Type B pancreatic cell (in vitro differentiated cells): ENCODE measurements at places on chromosomes 7 and 10.

- no peak for DNase-seq
These were observed 359.1 kb upstream of the VSTM2A start for GRCh38 chr7:54183055-54183454.

DNA sequence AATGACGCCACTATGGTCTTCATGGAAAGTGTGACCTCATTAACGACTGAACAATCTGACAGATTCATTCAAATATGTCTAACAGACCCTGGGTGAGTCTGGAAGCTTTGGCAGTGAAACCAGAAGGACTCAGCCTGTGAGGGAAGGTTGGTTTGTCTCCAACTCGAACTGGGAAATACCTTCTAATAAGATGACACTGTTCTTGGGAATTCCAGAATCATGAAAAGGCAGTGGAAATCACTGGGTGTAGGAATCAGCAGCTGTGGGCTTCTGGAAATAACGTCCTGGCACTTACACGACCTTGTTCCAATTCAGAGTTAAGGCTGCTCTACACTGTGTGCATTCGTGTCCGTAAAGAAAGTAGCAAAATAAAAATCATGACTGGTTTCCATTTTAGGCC lies 75.1 kb downstream of the DGKI start:
- no peak for DNase-seq

GRCh38 chr7:77184990-77185389 lies 14.6 kb downstream of the FGL2 start:
- DNase-seq = no peak

DNA sequence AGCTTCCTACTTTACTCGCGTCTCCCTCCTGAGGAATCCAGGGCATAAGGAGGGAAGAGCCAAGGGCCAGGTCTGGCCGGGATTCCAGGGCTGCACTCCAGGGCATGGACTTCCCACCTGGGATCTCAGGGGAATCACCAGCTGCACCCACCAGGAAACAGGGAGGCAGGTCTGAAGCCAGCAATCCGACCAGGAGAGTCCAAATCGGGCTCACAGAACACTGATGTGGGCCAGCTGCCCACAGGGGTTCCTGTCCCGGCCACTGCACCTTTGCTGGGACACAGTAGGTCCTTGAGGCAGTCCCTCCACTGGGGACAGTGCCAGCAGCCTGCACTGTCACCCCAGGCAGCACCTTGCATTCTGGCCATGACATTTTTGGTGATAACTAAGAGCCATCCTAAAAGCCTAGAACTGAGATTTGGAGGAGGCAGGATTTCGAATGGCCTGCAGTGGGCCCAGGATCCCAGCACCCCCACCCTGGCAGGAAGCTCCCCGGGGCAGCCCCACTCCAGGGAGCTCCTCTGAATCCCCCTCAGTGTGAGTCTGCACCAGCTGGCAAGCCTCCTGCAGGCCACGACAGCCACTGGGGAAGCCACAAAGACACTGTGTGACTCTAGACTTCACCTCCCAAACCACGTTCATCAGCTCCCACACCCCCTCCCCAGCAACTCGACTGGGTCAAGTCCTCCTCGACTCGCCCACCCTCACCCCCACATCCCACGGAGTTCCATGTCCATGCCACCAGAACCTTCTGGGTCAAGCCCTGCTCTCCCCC lies 71.5 kb upstream of the PPP2R2D start:
- no peak for DNase-seq

DNA sequence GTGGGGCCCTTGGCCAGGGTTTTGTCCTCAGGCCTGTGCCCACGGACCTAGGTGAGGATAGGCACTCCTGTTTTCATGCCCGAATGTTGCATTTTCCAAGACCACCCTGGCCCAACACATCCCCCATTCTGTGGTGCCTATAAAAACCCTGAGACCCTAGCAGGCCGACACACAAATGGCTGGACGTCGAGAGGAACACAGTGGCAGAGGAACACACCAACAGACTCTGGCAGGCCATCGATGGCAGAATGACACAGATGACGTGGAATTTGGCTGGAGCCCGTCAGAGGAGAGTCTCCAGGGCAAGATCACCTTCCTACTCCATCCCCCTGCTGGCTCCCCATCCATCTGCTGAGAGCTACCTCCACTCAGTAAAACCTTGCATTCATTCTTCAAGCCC lies 898.8 kb downstream of the ANKRD7 start:
- no peak for DNase-seq

- DNase-seq = no peak
These were observed 97.6 kb downstream of the CCNY start for GRCh38 chr10:35433851-35434426.

DNA sequence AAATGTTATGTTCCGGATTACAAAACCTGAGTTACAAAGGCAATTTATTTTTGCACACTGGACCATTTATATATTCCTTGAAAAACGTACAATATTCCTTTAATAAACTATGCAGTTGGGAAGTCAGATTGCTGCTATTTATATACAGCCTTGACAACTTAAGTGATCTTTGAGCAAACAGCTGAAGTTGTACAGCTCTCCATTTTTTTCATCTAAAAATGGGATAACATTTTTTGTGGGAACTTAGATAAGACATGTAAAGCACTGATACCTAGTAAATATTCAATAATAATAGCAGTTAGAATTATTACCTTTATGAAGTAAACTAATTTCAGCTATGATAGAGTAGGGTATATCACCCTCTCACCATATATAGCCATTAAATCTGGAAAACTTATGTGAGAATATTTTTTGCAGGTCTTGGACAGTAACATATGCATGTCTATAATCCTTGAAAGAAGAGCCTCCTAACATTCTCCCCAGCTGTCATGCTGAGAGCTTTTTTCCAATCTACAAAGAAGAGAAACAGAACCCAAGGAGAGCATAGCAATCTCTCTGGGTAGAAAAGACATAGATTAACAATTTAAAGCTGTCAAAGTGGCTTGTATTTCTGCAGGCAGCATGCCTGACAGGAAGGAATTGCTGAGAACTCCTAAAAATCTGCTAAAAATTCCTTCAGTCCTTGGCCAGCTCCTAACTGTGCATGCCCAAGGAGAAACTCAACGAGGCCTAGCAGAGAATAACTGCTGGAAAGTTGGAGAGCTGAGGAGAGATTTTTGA lies 326.0 kb downstream of the CRPPA start:
- no peak for DNase-seq

DNA sequence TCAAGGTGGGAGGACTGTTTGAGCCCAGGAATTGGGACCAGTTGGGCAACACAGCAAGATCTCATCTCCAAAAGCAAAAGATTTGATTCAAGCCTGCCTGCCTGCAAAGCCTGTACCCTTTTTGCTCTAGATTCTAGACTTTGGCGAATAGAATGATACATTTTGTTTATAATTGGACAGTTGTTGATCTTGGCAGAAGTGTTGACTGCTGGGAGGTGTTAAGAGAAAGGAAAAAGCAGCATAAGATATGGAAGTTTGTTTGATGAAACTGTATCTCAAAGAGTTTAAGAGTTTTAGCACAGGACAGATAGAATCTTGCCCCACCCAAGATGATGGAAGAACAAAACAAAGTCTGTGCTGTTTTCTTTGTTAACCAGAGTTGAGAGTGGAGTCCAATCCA lies 224.1 kb downstream of the AUTS2 start:
- DNase-seq = no peak

DNA sequence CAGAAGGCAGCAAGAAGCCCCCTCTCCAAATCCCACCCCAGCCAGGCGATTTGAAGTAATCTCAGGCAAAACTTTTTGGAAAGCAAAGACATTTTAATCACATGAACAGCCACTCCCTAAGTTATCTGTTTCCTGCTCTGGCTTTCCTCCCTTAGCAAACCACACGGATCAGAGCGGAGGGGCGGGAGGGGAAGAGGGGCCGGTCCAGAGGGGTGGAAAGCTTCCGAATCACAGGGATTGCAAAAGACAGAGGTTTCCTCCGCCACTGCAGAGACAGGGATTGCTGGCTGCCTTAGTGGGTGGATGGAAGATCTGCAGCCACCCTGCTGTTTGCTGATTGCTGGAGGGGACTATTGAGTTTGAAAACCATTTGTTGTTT lies 41.2 kb downstream of the ZCCHC24 start:
- no peak for DNase-seq

DNA sequence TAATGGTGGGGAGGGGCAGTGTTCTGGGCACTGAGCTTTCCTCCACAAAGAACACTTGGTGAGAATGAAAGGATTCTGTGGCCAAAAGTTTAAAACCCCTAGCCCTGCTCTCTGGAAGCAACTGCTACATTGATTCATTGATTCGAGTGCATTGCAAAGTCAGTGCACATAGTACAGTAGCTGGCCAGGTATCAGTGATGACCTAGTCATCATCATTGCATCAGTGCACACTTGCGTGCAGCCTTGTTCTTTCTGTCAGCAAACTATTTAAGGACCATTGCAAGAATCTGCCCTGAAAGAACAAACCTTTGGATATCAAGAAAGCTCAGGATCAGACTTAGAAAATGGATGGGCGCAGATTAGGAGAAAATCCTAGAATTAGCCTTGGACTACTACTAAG lies 47.4 kb downstream of the CUL1 start:
- DNase-seq = no peak

DNA sequence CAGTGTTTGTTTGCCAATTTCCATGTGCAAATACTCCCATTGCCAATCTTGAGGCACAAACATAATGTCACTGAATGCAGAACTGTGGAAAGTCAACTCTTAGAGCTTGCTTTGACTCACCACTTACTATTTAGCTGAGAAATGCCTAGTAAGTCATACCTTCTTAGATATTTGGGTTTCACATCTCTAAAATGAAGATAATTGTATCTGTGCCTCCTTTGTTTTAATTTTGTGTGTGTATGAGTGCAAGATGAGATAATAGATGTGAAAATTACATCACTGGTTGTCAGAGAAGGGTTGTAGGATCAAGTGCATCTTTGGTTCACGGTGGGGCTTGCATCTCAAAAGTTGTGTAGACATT lies 407.5 kb downstream of the INHBA start:
- DNase-seq = no peak

DNA sequence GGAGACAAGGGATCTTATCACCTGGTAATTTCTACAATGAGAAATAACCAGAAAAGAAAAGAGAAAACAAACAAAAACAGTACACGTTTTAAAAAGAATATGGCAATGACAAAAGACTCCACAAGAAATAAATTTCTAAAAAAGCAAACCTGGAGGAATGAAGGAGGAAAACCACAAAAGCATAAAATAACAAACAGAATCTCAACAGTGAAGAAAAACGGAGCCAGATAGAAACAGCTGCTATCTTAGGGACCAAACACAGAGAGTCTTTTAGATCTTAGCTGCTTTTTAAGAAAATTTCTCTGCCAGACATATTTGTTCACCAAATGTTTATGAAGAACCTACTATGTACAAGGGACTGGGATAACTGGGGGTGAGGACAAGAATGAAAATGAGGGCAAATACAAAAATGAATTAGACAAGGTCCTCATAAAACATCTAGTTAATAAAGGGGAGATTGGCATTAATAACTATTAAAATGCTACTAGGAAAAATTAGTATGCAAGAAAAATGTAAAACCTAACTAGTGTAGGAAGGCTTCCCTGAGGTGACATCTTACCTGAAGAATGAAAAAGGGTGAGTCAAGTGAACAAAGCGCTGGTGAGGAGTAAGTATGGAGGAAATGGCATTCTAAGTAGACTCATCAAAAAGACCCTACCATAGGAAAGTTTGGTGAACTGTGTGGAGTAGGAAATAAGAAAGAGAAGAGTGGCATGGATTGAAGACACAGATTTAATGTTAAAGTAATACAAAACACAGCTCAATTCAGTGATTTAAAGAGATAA lies 34.3 kb downstream of the WASL start:
- DNase-seq = no peak

DNA sequence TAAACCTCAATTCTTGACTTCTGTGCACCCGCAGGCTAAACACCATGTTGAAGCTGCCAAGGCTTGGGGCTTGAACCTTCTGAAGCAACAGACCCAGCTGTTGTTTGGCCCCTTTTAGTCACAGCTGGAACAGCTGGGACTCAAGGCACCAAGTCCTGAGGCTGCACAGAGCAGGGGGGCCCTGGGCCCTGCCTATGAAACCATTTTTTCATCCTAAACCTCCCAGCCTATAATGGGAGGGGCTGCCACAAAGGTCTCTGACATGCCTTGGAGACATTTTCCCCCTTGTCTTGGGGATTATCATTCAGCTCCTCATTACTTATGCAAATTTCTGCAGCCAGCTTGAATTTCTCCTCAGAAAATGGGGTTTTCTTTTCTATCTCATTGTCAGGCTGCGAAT lies 31.8 kb downstream of the LMBR1 start:
- no peak for DNase-seq

DNA sequence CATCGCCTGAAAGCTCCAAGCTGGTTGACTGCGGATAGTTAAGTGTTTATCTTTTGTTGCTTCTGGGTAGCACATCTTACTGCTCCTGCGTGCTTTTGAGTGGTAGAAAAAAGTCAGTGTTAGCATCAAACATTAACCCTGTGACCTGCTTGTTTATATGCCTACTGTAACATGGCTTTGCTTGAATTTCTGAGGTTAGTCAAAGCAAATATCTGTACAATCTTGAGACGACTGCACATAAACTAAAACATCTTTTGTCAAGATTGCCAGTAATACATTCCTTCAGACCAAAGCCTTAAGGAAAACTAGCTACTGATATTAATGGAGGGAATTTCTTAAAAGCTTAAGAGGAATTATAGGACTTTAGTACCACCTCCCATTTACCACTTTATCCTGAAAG lies 163.7 kb downstream of the BAMBI start:
- no peak for DNase-seq

- no peak for DNase-seq
These were observed 267 bp downstream of the CALCR start for GRCh38 chr7:93574269-93574645.

GRCh38 chr7:94514917-94515316 lies 5.3 kb downstream of the CASD1 start:
- DNase-seq = no peak

DNA sequence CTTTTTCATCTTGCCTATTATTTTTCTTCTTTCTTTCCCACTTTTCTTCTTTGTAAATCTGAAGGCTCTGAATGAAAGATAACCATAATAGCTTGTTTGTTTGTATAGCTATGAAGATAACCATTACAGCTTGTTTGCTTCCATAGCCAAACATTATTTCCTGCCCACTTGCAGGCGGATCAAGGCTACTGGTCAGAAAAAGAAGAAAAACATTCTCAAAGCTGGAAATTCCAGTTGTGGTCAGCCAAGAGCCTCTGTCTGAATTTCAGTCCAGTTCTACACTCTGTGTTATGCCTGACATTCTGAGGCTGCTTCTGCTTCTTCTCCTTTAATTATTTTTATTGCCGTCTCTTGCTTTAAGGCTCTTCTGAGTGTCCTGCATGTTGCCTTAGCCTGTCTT lies 48.9 kb downstream of the TMEM178B start:
- DNase-seq = no peak

GRCh38 chr7:15682111-15682510 lies 4.4 kb downstream of the MEOX2 start:
- DNase-seq = no peak

DNA sequence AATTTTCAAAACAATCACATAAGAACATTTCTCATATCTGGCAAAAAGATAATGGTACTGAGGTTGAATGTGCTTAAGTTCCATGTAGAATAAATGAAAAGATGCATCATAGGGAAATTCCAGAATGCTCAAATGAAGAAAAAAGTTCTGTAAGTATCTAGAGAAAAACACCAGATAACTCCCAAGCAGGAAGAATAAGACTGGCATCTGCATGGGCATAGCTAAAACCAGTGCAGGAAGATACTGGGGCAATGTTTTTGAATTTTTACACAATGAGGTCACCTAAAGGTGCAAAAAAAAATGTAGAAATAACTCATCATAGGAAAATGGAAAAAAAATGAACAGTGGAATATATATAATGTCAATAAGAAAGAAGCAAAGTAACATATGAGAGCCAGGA lies 275.2 kb downstream of the BAMBI start:
- no peak for DNase-seq
